ENCODE measurements at places on chromosomes 1 and 21. TPM values are rescaled to one million over a fixed set of nuclear protein-coding genes. Genes with fewer than 3 reads are reported as not detected.

DNA sequence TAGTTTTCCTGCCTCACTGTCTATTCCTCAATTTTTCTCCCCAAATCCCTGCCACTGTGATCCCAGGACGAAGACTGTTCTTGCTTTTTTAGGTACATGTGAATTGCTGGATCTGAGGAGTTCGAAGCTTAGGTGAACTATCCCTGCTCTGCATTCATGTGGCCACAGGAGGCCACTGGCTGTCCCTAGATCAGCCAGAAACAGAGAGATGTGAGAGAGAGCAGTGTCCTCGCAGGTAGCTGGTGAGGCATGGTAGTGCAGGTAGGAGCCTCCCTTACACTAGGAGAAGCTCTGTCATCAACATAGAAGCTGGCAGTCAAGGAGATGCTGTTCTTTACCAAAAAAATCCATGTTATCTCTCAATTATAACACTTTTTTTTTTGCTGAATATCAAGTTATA is 71.5 kb downstream of the USP24 start:
- H3K27me3 ChIP-seq, result no peaks in the 10 kb centered on the region
- H3K4me3 ChIP-seq, result no peak overlapping the region
- no peak overlapping the region for H3K27ac ChIP-seq
- peaks cover 44% of the 10 kb centered on the region for H3K36me3 ChIP-seq

- DNase-seq, result no peak
- H3K4me1 ChIP-seq, result peaks cover 23% of the 10 kb centered on the region
- no peaks in the 10 kb centered on the region for H3K36me3 ChIP-seq
- peaks cover 5% of the 10 kb centered on the region for H3K27me3 ChIP-seq
Observed at GRCh38 chr1:64546013-64546412, 76.1 kb downstream of the CACHD1 start.

DNA sequence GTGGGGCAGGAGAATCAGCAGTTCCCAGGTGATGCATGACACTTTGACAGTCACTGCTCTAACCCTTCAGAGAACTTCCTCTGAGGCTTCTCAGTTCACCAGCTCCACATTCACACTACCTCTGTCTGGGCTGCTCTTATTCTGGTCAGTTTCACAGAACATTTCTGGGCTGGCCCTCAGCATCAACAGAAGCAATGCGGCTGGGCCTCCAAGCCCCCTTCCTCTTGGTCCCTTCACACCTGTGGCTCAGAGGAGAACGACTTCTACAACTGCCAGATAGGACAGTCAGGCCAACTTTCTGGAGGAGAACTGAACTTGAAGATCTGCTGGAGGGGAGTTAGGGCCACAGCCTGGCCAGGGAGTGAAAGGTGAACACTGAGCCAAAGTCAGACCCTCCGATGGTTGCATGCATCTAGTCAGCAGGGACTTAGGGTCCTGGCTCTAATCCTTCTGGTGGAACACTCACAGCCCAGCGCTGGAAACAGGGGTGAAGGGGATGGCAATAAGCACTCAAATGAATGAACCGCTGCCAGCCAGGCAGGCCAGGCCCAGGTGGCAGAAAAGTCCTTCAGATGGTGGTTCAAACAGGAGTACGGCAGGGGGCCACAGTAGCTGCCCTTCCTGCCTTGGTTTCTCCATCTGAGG is 274.1 kb downstream of the FOXD2 start:
- DNase-seq, result no peak
- H3K27me3 ChIP-seq, result peaks cover 73% of the 10 kb centered on the region
- peaks cover 3% of the 10 kb centered on the region for H3K4me1 ChIP-seq
- H3K36me3 ChIP-seq, result no peaks in the 10 kb centered on the region
- no peak overlapping the region for H3K27ac ChIP-seq

DNA sequence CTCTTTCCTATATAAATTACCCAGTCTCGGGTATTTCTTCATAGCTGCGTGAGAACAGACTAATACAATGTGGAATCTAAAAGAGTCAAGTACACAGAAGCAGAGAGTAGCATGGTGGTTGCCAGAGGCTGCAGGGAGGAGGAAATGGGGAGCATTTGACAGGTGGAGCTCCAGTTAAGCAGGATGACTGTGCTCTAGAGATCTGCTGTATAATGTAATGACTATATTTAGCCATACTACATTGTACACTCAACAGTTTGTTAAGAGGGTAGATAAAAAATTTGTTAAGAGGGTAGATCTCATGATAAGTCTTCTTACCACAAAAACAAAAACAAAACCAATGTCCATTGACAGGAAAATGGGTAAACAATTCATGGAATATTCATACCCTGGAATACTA is 82.1 kb downstream of the MT1HL1 start:
- no peak overlapping the region for H3K27ac ChIP-seq
- no peak for DNase-seq
- H3K27me3 ChIP-seq, result no peaks in the 10 kb centered on the region
- H3K36me3 ChIP-seq, result no peaks in the 10 kb centered on the region

Gene PRAMEF18
- not detected for total RNA-seq

DNA sequence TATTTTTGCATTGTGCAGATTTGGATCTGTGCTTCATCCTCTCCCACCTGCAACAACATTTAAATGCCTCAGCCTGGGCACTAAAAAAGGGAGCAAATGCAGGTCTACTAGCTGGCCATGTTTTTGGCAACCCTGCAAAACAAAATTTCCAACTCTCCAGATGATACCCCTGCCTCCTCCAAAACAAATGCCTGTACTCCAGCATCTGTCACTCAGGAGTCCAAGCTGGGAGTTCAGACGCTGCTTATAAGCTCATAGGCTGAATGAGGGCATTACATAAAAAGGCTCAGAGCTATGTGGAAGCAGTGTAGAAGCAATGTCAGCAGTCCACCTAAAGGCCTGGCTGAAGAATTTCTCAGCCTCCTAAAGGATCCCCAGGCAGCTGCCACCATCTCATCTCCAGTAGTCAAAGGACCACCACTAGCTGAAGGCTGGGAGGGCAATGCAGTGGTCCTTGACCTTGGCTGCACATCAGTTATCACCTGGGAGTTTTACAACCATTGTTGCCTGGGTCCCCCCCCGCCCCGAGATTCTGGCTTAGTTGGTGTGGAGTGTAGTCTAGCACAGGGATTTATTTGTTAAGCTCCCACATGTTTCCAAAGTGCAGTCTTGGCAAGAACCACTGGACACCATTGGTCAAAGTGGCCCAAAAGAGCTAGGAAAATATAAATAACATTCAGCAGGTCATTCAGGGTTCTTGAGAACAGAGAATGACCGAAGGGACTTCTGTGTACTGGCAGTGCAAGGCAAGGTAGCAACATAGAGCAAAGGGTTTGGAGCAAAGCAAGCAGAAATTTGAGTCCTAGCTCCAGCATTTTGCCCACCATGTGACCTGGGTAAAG is 57.2 kb downstream of the ITPKB start:
- H3K27ac ChIP-seq, result no peak overlapping the region
- DNase-seq, result no peak
- peaks cover 34% of the 10 kb centered on the region for H3K36me3 ChIP-seq
- no peaks in the 10 kb centered on the region for H3K27me3 ChIP-seq

DNA sequence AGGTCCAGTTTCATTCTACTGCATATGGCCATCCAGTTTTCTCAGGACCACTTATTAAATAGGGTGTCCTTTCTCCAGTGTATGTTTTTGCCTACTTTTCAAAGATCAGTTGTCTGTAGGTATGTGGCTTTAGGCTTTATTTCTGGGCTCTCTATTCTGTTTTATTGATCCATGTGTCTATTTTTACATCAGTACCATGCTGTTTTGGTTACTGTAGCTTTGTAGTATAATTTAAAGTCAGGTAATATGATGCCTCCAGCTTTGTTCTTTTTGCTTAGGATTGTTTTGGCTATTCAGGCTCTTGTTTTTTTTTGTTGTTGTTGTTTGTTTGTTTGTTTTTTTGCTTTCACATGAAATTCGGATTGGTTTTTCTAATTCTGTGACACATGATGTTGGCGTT is 124.4 kb upstream of the SLC35F3 start:
- H3K4me3 ChIP-seq, result no peak overlapping the region
- H3K36me3 ChIP-seq, result no peaks in the 10 kb centered on the region
- no peak overlapping the region for H3K27ac ChIP-seq
- no peak for DNase-seq

DNA sequence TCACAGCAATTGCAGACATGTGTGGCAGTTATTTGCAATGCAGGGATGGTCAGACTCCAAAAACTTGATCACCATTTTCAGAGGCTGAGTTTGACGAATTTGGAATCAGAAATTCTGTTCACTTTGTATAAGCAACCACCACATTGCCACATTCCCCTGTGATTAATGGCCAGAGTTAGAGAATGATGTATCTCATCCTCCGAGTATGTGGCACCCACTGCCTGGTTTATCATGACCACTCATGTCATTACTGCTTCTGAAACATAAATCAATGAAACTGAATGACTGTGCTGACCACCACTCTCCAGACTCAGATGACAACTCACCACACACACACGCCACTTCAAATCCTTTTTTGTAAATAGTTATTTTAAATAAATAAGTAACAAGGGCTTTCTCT is 66.6 kb upstream of the CACHD1 start:
- no peaks in the 10 kb centered on the region for H3K36me3 ChIP-seq
- H3K4me1 ChIP-seq, result no peaks in the 10 kb centered on the region
- DNase-seq, result no peak

DNA sequence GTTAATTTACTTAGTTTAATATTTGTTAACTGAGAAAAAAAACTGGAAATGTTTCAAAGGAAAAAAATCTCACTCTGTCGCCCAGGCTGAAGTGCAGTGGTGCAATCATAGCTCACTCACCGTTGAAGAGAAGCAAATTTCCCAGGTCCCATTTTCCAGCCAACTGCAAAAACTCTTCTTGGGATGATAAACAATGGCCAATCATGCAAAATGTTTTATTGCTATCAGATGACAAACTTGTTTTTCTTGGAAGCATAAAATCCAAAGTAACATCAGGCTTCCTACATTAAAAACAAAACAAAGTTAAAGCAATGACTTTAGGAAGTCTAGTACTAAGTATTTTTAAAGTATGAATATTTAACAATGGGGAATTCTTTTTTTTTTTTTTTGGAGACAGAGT is 84.9 kb downstream of the LYST start:
- H3K4me1 ChIP-seq, result no peaks in the 10 kb centered on the region
- H3K36me3 ChIP-seq, result peaks cover 11% of the 10 kb centered on the region
- no peak overlapping the region for H3K27ac ChIP-seq
- H3K4me3 ChIP-seq, result no peak overlapping the region
